ENCODE measurements at places on chromosomes 2 and 18. TPM values are rescaled to one million over a fixed set of nuclear protein-coding genes. Genes with fewer than 3 reads are reported as not detected.

The ERICH2 gene
- total RNA-seq: not detected

The SP140 gene
- 4.3 TPM for total RNA-seq

The DNAH7 gene
- 7.9 TPM for total RNA-seq

DNA sequence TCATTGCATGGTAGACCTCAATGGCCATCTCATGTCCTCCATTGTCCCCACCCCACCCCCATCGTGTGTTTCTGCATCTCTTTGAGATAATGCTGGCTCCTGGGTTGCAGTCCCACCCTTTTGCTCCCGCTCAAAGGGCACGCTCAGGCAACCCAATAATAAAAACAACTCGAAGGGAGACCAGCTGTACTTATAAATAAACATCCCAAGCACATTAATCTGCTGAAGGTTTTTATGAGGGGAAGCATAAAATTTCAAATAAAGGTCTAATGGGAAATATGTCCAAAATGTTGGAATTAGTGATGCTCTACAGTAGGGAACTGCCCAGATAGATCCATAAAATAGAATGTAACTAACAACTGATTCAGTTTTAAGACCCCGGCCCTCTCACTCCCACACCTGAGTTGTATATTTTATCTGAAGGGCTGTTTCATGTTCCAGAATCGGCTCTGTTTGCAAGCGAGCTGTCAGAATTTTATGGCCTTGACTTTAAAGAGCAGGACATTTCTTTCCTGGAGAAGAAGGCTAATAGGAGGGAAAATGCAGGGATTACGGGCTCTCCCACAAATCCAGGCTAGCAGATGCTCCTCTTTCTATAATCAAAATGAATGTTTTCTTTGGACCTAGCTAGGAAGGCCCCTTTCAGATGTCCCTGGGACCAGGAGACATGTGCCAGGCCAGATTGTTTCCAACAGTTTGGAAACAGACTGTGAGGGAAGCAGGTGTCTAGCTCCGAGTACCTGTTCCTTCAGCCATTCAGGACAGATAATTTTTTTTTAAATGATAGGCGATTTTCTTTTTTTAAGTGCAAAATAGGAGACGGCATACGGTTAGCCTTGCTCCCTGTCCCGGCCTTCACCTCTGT, 103.7 kb downstream of the APOB start:
- DNase-seq: no peak

DNA sequence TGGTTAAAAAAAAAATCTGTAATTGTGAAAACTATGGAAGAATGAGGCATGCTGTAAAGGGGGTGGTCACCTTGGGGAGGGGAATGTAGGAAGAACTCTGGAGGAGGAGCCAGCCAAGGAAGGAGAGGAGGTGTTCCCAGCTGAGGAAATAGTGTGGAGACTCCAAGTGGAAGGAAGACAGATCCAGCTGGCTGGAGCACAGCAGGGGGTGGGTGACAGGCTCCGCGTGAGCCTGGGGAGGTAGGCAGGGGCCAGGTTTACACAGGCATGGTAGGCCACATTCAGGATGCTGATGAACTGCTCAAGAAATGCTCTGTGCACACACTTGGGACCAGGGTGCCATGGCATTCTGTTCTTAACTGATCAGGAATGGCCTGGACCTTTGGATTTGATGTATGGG, 16.8 kb downstream of the AFF3 start:
- no peak for DNase-seq

DNA sequence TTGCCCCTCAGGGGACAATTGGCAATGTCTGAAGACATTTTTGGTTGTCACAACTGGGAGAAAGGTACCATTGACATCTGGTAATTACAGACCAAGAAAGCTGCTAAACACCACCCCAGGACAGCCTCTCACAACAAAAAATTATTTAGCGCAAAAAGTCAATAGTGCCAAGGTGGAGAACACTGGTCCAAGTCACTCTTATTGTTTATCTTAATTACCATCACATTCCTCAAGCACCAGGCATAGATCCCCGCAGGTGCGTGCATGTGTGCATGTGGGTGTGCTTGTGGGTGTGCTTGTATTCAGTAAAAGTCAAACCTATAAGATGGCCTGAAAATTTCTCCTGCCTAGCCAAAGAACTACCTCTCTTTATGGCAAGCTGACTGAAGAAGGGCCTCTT, 74.9 kb upstream of the WDR75 start:
- no peak for DNase-seq

Measured in renal cortical epithelial cell (primary cell).